ENCODE measurements at places on chromosomes 2 and 18. TPM values are rescaled to one million over a fixed set of nuclear protein-coding genes. Genes with fewer than 3 reads are reported as not detected.
A peak's percentile ranks its signal among the peaks of the same experiment; 100 is the strongest.

- peak; percentile 90 for DNase-seq
Observed at GRCh38 chr18:32714571-32715148, 58.2 kb downstream of the KLHL14 start.

GRCh38 chr2:71864085-71864484, 283.6 kb downstream of the CYP26B1 start:
- no peak for DNase-seq

- DNase-seq, result peak; percentile 28
Observed at GRCh38 chr2:29920631-29921559, 491 bp downstream of the ALK start.

DNA sequence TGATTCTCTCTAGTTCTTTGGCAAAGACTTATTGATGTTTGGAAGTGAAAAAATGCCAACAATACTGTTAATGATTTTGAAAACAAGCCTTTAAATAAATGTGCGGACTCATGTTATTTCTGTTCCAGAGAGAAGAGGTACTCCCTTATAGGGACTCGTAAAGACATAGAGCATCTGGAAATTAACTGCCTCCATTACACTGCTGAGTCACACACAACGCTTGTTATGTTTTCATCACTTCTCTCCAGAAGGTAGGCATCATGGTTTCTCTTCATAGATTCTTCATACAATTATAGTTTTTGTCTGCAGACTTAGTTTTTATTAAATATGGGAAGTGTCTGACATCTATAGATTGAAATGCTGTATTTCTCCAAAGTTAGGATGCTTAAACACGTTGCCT, 302.5 kb upstream of the EPC2 start:
- no peak for DNase-seq

GRCh38 chr2:113211226-113212105, 37.7 kb downstream of the PSD4 start:
- peak; percentile 38 for DNase-seq

- DNase-seq, result no peak
Observed at GRCh38 chr2:106516436-106516835, 29.3 kb downstream of the CD8B2 start.

- no peak for DNase-seq
Observed at GRCh38 chr2:239231231-239232194, 169.3 kb downstream of the HDAC4 start.

DNA sequence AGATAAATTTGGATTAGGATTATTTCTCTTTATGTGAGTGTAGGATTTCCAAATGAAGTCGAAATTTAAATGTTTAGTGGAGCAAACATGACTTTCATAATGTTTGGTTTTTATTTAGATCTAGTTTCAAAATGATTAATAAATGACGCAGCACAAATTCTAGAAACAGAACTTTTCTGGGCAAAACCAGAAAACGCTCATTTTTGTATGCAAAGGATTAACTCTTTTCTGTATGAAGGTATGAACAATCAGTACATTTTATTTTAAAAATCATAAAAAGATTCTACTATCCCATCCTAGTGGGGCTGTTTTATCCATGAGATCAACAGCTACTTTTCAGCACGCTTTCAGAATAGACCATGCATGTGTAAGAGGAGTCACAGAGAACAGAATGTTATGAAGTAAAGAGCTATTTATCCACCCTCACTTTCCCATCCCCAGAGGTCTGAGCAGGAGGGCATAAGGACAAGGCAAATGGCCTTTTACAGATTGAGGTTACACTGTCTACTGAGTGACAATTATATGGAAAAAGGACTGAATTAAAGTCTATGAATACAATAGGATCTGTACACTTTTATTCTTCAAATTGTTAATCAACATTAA, 270.8 kb downstream of the ZEB2 start:
- peak; percentile 14 for DNase-seq

DNA sequence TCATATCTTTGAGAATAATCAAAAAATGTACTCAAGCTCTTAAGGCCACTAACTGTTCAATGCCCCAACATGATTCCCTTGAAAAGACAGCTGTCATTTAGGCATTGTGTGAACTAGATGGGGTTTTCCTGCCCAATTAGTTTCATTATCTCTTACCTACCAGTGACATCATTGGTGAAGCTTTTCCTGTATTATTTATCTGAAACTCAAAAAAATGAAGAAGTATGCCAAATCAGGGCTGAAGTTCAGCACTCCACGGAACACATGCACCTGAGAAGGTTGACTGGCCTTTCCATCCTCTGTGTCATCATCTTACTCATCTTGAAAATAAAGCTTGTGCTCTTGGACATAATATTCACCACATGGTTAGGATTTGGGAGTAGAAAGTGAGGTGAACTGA, 126.4 kb downstream of the TXNL1 start:
- no peak for DNase-seq

DNA sequence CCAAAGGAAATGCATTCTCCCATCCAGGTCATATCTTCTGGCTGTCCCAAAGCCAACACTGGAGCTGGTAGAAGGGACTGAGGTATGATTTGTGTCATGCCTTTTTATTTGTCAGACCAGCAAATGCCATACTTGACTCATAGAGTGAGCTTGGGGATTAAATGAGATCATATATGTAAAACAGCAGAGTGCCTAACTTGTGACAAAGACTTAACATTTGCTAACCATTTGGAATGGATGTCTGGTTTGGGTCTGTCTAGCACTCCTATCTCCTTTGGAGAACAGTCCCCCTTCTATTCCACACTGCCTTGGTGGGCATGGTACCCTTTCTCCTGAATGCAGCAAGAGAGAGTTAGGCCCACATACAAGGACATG, 128.5 kb upstream of the LGALSL start:
- DNase-seq, result no peak

DNA sequence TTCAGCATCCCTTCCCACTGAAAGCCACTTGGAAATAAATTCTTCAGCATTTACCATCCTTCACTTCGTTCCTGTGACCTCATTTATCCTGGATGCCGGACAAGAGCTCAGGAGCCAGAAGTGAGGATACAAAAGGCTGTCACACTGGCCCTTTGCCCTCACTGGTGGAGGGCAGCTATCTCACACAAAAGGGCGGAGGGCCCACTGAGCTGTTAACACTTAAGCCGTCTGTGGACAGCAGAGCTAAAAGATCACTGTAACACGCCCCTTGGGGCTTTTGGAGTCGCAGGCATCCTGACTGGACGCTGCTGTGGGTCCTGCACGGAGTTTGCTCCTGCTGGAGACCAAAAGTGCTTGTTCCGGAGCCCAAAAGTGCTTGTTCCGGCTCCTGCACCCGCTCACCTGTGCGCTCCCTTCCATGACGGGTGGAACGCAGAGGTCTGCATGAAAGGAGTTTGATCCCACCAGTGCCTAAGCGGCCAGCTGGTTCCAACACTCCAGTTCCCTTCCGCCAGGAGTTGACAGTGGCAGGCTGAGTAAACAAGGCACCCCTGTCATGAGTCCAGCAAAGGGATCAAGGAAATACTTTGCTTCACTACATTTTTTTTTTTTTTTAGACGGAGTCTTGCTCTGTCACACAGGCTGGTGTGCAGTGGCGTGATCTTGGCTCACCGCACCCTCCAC, 572.0 kb upstream of the LINC00305 start:
- DNase-seq, result no peak

DNA sequence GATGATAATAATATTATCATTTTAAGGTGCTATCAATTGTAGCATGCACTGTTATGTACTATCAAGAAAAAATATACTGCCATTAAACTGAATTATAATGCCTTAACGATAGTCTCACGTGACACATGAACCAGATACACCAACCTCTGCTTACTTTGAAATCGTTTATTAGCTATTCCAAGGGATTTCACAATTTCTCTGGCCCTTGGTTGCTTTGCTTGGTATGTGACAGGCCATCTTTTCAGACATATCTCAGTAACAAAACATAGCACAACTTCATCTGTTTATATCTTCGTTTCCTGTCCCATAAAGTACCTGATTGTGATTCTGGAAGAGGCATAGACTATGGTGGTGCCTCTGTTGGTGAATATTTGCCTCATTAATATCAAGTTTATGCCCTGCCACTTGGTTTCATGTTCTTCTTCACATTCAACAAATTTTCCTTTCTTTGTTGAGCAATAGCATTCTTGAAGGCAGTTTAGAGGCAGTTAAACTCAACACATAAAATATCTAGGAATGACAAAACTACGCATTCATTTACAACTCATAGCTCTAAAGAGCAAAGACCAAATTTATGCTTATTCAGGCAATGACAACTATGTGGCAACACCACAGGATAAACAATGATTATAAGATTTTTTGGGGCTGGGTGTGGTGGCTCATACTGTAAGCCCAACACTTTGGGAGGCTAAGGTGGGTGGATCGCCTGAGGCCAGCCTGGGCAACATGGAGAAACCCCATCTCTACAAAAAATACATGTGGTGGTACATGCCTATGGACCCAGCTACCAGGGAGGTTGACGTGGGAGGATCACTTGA, 84.3 kb downstream of the MCFD2 start:
- no peak for DNase-seq

DNA sequence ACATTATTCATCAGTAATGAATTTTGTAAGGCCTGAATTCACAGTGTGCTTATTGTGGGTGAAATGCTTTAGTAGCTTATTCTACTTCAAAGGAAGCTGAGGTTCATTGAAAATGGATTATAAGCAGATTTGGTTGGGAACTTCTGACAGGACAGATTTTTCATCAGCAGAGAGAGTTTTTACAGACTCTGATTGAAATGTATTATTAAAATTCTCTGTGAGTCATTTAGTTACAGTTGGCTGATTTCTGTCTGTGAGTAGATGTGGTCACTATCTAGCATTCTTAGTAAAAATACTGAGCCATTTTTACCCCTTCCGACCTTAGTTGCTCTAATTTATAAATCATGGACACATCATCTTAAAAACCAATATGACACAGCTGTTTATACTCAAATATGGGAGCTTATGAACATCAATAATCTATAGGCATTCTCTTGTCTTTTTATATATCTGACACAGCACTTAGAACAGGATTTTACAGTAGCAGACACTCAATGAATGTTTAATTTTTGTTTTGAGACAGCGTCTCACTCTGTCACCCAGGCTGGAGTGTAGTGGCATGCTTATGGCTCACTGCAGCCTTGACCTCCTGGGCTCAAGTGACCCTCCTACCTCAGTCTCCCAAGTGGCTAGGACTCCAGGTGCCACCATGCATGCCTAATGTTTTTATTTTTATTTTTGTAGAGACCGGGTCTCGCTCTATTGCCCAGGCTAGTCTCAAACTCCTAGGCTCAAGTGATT, 239.6 kb downstream of the BABAM2 start:
- DNase-seq, result no peak

The LYG2 gene
- total RNA-seq, result not detected

The RAX gene
- total RNA-seq, result not detected

The TMEM182 gene
- 386 TPM for total RNA-seq

The MEP1B gene
- total RNA-seq, result 0.10 TPM

The DSG2 gene
- 15.2 TPM for total RNA-seq

Data from tongue (tissue), 3 donors.